ENCODE measurements at places on chromosomes 7 and 10. TPM values are rescaled to one million over a fixed set of nuclear protein-coding genes. Genes with fewer than 3 reads are reported as not detected.

GRCh38 chr7:98470485-98471240, 69.8 kb upstream of the BAIAP2L1 start:
- DNase-seq, result no peak

DNA sequence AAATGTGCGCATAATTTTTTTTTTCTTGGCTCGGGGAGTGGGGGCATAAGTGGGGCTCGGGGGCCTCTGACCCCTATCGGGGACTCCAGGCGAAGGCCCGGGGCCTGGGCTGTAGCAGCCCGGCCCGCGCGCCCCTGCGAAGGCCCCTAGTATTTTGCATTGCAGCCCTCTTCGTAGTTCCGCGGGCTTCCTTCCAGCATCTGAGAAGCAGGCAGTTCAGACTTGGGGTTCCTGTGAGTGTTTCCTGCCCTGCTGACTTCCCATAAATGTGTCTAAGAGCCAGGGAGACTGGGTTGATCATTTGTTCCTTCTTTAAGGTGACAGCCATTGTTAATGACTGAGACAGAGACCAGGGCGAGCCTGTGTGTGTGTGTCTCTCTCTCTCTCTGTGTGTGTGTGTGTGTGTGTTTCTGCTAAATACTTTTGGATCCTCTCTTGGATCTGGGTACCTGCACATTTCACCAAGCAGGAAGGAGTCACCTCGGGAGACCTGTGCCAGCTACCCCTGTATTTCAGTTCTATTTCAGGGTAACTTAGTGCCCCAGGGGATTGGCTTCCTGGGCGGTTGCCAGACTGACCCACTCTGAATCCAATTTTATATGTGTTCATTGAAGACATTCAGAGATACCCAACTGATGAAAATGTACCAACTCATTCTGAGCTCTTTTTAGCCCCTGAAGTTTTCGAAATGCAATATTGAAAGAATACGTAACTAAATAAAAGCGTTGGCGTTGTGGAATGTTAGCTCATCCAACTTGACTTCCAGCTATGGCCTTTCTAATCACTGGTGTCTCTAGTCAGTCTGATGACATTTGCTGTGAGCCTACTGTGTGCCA, 805 bp downstream of the MSRB2 start:
- DNase-seq, result no peak

GRCh38 chr10:60714233-60714632, 64.0 kb upstream of the CDK1 start:
- no peak for DNase-seq

TMEM178B gene
- 0.43 TPM for polyA plus RNA-seq

DNAH11 gene
- polyA plus RNA-seq, result 0.87 TPM

GJD4 gene
- polyA plus RNA-seq, result not detected

CALML3 gene
- not detected for polyA plus RNA-seq

LIPJ gene
- polyA plus RNA-seq, result not detected

KCND2 gene
- polyA plus RNA-seq, result not detected

Measured in BJ (cell line).